ENCODE measurements at places on chromosomes 3 and 15. TPM values are rescaled to one million over a fixed set of nuclear protein-coding genes. Genes with fewer than 3 reads are reported as not detected.
A peak's percentile ranks its signal among the peaks of the same experiment; 100 is the strongest.

The CCDC54 gene
- total RNA-seq, result not detected

The TMCO5A gene
- not detected for total RNA-seq

The MYO5C gene
- 1.4 TPM for total RNA-seq

The A4GNT gene
- not detected for total RNA-seq

DNA sequence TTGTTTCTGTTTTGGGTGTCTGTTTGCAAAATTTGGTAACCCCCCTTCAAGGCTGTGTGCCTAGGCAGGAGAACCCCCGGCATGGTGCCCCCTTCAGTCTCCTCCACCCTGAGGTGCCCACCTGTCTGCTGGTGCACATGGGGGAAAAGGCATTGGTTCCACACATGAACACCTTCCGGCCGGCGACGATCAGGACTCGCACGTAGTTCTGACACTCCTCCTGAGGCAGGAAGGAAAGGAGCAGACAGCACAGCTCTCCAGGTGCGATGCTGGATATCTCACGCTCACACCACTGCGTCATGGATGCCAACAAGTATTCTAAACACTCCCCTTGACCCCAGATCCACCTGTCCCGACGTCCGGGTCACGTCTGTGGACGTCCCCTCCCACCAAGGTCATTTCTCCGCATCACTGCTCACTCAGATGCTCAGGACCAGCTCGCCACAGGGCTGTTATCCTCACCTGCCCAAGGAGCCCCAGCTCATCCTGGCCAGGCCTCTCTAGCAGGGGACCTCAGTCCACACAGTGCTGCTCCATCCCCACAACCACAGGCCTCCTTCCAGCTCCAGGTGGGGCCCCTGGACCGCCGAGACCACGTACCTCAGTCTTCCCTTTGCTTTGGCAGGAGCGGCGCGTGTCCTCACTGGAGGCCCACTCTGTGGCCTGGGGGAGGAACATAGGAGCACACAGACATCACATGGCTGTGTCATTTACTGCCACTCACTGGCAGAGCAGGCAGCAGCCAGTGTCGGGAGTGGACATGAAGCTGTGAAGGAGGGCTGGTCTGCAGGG is 99.0 kb downstream of the SEMA5B start:
- DNase-seq, result no peak

DNA sequence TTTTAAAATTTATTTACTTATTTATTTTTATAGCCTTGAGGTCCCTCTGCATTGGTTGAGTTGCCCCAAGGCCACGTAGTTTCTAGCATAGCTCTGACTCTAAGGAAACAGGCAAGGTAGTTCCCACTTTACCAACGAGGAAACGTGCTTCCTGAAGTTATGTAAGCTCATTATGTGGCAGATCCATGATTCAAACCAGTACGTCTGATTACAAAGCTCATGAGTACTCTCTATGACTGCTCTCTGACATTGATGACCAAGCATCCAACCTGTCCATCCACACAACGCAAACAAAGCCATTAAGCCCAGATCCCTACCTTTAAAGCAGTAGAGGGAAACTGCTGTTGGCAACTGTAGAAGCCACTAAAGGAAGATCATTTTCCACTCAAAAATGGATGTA is 25.6 kb downstream of the WWTR1 start:
- no peak for DNase-seq

DNA sequence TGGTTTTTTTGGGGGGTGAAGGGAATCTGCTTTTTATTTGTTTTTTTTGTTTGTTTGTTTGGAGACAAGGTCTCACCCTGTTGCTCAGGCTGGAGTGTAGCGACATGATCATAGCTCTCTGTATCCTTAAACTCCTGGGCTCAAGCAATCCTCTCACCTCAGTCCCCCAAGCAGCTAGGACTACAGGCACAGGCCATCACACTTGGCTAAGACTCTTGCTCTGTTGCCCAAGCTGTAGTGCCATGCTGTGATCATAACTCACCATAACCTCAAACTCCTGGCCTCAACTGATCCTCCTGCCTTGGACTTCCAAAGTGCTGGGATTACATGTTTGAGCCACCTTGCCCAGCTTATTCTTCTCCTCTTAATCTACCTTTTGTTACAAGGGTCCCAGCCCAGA is 31.8 kb downstream of the GPR176 start:
- DNase-seq, result no peak

- peak; percentile 81 for DNase-seq
Observed at GRCh38 chr15:43518197-43518761, 871 bp downstream of the MAP1A start.

DNA sequence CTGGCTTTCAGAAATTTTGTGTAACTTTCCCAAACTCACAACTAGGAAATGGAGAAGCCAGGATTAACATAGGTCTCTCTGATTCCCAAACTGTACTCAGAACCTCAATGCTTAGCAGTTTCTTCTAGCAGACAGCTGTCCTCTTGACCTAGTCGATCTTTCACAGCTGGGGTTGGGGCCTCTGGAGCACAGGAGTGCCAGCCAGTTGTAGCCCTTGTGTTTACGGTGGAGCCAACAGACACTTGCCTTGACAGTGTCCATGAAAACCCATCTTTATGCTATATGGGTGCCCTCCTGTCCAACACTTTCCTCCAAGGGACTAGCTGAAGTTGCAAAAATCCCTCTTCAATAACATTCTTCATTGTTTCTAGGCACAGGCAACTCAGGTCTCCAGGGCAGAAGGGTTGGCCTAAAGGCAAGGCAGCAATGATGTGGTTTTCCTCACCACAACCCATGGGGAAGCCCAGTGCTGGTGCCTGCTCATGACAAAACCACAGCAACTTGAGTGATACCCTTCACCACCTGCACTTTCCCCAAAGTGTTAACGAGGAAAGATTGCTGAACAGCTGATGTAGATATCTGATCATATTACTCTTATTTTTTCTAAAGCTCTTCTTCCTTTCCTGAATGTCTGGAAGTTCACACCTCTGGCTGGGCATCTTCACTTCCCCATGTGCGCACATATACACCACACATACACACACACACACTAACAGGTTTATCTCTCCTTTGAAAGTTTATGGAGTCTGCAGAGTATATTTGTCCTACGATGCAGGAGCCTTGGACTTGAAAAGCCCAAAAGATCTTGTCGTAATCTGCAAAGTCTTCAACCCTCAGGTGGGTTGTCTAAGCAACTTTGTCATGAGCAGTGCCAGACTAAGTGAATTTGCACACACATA is 11.0 kb upstream of the KNG1 start:
- DNase-seq, result no peak

Measured in chondrocyte (in vitro differentiated cells).